NCI-H2171 treated with DMSO at 0.1 percent for 48 hours (cell line): ENCODE measurements at places on chromosomes 5 and 9.
A peak's percentile ranks its signal among the peaks of the same experiment; 100 is the strongest.

- no peak for DNase-seq
Measured at GRCh38 chr5:163509291-163509951, 4.0 kb downstream of the MAT2B start.

- DNase-seq = no peak
Measured at GRCh38 chr5:17151686-17152085, 65.7 kb upstream of the BASP1 start.

DNA sequence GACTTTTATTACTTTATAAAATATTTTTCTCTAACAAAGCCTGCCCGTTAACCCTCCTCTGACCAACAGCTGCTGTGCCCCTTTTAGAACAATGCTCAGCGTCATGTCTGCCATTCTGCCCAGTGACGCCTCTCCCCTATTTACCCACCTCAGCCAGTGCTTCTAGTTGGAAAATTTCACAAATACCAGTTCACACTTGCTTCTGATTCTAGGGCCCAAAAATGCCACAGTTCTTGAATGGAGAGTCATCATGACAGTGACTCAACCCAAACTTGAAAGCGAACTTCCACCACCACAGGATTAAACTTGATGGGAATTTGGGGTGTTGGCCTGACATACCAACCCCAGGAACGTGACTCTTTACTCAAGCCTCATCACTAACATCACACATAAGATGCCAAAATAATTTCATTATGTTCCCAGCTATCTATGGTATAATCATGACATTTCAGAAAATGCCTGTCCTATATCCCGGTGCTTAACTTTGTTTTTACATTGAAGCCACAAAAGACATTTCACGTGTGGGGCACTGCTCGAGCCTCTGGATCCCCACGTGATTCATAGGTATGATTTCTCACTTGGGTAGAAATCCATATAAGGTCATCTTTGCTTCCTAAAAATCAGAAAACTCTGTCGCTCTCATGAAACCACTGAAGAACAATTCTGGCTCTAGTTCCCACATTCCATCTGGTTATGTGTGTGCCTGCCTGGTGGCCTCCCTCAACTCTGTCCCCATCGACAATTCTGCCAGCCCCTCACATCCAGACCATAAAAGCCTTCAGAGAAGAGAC is 220.9 kb downstream of the ACTL7B start:
- no peak for DNase-seq

- DNase-seq = no peak
Measured at GRCh38 chr9:110769667-110770066, 101.1 kb downstream of the MUSK start.

- DNase-seq = no peak
Measured at GRCh38 chr5:95281226-95281625, 3.7 kb downstream of the MCTP1 start.

- DNase-seq = no peak
Measured at GRCh38 chr9:131447600-131447999, 53.7 kb downstream of the PRRC2B start.

DNA sequence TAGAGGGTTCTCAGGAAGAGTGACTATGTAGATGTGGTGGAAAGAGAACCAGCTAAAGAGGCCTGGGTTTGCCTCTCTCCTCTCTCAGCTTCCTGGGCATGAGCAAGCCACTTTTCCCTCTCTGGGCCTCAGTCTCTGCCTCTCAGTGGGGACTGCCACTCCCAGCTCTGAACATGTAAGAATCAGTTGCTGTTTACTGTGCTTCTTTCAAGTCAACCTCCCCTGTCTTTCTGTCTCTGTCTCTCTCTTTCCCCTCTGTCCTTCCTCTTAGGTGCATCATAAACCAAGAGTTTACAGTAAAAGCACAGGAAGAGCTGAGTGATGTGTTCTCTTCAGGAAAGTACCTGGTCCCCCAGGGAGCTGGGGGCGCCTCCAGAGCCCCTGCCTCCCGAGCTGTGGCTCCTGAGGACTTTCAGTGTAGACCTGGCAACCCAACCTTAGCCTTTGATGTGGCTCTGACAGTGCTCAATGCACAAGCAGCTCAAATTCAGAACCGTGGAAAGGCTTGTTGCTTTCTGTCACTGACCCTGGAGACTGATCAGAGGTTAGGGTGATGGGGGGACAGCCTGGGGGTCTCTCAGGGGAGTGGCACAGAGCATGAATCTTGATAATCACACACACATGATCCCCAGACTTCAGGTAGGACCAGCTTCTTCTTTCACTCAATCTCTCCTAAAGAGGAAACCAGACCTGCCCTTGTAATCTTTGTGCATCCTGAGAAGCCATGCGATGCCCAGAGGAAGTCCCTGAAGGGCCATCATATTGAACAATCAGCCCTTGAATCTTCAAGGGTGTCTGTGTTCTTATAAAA is 59.4 kb upstream of the TNFSF8 start:
- DNase-seq = no peak

DNA sequence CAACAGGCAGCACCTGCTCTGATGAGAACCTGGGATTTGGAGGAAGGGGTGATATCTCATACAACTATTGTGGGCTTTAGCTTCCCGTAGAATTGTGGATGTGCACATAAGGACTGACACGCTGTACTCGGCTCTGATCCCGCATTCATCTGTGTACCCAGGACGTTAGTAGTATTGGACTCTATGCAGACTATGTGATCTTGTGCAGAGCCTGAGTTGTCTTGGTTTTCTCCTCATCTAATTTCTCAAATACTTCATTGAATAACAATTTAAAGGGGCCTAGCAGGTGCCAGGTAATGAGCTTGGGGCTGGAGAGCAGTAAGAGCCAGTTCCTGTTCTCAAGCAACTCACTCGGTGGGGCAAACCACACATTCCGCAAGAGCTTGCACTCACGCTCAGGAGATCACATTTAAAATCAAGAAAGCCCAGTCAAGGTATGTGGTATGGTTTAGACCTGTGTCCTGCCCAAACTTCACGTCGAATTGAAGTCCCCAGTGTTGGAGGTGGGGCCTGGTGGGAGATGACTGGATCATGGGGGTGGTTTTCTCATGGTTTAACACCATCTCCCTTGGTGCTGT is 14.8 kb downstream of the C5orf15 start:
- no peak for DNase-seq

- no peak for DNase-seq
Measured at GRCh38 chr9:97714435-97714834, 17.3 kb upstream of the XPA start.

- peak; percentile 8 for DNase-seq
Measured at GRCh38 chr9:25678147-25678666, at the start of gene TUSC1. Gene TUSC1, minus strand, starts transcription at chr9:25678444. Its CDS starts 132 bp downstream, at chr9:25678312.

- no peak for DNase-seq
Measured at GRCh38 chr9:136549010-136549980, 3.4 kb upstream of the NOTCH1 start.
